ENCODE measurements at places on chromosomes 2 and 18.

DNA sequence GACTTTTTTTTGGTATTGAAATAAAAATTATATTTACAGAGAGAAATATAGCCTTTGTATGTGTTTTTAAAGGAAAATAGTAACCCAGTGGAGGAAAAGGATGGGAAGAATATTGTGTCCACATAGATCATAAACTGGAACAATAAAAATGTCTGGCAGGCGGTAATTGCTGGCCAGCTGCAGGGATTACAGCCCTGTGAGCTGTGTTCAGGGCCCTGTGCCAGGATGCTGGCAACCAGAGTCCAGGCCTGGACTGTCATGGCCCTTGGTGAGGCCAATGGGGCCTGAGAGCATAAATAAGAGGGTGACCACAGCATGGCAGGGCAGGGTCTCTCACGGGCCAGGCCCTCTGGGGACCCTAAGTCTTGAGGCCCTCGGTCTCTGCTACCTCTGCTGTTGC lies 171.2 kb downstream of the ACOXL start:
- no peak for DNase-seq

- DNase-seq, result peak; percentile 5
Observed at GRCh38 chr2:102184568-102184967, 2.3 kb upstream of the IL1RL2 start.

DNA sequence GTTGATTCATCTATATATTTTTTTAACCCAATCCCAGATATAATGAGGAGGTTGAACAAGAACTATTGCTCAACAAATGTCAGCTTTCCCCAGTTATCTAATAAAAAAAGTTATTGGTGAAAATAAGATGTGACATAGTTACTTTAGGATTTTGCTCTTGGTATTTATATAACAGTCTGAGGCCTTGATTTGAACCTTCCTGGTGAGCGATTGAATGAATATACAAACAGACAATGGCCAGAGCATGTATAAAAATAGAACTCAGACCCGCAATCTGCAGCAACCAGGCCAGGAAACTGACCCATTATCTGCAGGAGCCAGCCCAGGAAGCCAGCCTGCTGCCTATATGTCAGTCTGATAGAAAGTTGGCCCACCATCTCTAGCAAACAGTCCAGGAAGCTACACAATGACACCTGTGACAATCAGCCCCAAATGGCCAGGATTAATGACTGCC lies 81.6 kb downstream of the HS6ST1 start:
- DNase-seq, result peak; percentile 53

DNA sequence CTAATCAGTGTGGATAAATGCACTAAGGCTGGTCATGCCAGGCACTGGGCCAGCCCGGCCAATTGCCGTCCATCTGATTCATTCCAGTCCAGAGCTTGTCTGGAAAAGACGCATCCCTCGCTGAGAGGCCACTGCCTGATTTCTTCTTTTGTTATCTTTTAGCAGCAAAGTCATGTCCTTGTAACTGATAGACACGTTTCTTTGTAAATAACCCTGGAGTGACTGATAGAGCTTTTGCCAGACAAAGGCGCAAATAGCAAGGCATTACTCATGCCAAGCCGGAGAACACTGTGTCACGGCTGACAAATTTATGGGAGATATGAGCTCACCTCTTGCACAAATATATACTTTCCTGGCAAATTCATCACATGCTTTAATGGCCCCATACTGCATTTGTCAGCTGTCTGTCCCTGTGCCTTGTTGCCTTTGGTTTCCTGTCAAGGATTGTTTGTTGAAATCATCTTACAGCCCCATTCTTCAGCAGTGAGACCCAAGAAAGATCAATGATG lies 164.4 kb downstream of the ETAA1 start:
- peak; percentile 37 for DNase-seq

- no peak for DNase-seq
Observed at GRCh38 chr18:57655740-57656139, 34.1 kb upstream of the NARS1 start.

GRCh38 chr2:41967476-41968181 lies 80.2 kb upstream of the PKDCC start:
- no peak for DNase-seq

- DNase-seq, result no peak
Observed at GRCh38 chr18:23758281-23758680, 69.0 kb downstream of the LAMA3 start.

- no peak for DNase-seq
Observed at GRCh38 chr2:181632733-181633401, 24.0 kb downstream of the CERKL start.
